CD4-positive, alpha-beta T cell treated with Interleukin-4 for 1 hour (primary cell): ENCODE measurements at places on chromosomes 4 and X.

GRCh38 chr4:997375-998071 lies 4.3 kb upstream of the SLC26A1 start:
- no peak for DNase-seq

- no peak for DNase-seq
These were observed 14.8 kb upstream of the MAEA start for GRCh38 chr4:1274871-1275270.

DNA sequence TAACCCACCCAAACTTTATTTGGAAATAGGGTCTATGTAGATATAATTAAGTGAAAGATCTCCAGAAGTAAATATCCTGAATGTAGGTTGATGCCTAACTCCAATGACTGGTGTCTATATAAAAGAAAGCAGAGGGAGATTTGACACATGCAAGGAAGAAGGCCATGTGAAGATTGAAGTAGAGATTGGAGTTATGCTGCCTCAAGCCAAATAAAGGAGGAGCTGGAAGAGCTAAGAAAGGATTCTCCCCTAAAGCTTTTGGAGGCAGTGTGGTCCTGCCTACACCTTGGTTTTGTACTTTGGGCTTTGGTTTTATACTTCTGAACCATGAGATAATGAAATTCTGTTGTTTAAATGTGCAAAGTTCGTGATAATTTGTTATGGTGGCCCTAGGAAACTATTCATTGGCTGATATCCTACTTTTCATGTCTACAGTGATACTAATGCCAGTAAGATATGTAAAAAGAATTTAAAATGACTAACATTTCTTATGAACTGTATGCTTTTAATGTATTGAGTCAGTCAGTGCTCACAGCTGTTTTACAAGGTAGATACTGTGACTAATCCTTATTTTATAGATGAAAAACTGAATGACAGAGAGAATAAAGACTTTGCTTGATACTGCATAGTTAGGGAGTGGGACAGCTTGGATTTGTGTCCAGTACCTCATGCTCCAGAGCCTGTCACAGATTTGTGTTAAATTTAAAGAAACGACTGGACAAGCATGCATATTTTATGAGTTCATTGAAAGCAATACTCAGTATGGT lies 5.9 kb upstream of the RAB40AL start:
- no peak for DNase-seq

- no peak for DNase-seq
These were observed 7.3 kb downstream of the GRPR start for GRCh38 chrX:16130707-16131106.

DNA sequence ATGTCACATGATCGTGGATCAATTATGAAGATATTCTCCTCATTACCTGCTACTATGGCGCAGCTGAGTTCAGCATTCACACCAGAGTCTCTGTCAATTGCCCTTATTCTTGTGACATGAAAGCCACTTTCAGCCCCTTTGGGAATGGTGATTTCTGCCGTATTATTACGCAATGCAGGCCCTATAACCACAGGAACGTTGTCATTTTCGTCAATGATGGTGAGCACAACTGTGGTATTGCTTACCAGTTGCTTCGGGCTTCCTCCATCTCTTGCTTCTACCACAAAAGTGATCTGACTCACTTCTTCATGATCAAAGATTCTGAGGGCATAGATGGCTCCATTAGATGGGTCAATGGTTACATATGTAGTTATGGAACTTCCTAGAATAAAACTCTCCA lies 2.1 kb downstream of the PCDH18 start:
- no peak for DNase-seq

DNA sequence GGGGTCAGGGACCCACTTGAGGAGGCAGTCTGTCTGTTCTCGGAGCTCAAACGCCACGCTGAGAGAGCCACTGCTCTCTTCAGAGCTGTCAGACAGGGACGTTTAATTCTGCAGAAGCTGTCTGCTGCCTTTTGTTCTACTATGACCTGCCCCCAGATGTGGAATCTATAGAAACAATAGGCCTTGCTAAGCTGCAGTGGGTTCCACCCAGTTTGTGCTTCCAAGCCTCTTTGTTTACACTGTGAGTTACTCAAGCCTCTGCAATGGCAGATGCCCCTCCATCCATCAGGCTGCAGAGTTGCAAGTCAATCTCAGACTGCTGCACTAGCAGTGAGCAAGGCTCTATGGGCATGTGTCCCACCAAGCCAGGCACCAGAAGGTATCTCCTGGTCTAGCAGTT lies 158.1 kb downstream of the DTHD1 start:
- DNase-seq, result no peak

- no peak for DNase-seq
These were observed 146.2 kb downstream of the GATB start for GRCh38 chr4:151614561-151614960.

DNA sequence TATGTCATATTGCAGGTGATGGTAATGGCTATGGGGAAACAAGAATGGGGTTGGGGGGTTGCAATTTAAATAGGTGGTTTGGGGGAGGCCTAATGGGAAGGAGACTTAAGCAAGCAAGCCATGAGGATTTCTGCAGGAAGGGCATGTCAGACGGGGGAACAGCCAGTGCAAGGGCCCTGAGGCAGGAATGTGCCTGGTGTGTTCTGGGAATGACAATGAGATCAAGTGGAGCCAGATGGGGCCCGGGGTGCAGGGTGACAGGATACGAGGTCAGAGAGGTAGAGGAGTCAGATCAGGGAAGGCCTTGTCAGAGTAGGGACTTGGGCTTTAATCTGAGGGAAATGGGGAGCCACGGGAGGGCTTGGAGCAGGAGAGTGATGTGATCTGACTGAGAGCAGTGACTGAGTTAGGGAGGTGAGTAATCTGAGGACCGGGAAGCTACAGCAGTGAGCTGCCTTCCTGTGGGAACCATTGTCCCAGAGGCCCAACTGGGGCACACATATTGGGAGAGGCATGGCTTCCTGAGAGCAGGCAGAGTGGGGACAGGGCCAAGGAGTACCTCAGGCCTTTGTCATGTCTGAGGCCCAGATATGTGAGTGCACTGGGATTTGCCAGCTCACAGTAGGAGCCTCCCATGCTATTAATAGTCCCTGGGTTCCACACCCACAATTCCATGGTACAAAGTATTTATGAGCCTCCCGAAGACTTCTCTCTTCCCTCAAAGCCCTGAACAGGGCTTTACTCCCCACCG lies 139.8 kb downstream of the BCOR start:
- no peak for DNase-seq

GRCh38 chrX:153909980-153910360 lies 5.5 kb downstream of the AVPR2 start:
- no peak for DNase-seq

- DNase-seq, result no peak
These were observed 4.4 kb upstream of the CHM start for GRCh38 chrX:86051741-86052140.

DNA sequence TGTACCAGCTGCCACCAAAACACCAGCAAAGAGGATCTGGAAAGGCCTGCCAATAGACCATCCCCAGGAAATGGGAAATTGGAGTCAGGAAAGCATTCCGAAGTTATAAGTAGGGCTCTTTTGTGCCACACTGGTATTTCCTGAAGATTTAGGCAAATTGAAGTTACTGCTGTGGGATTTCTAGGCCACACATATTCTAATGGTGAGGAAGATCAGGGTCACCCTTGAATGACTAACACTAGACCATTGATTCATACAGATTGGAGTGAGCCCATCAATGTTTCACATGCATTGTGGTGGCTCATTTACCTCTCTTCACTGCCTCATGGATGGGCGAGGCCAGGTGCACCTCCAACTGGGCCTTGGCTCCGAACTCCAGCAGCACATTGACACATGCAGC lies 22.6 kb downstream of the ASB11 start:
- no peak for DNase-seq

GRCh38 chrX:150226223-150226965 lies 136.7 kb upstream of the MAMLD1 start:
- DNase-seq, result no peak

- DNase-seq, result no peak
These were observed 2.8 kb upstream of the IL21 start for GRCh38 chr4:122623637-122624166.

DNA sequence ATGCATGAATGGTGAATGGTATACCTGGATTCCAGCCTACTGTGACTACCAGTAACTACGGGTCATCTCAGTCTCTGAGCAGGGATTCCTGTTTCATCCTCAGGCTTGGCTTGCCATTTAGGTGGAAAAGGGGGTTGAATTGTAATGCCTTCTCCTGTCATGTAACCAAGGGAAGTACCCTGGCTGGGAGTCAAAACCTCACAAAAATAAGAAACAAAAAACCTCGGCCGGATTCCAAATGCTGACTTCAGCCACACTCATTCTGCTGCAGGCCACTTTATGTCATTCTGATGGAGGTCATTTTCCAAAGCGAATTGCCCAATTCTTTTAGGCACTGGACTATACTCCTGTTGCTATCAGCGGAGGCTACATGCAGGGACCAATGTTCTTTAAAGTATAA lies 324.7 kb downstream of the LDB2 start:
- DNase-seq, result no peak

GRCh38 chrX:44667771-44668170 lies 125.1 kb upstream of the FUNDC1 start:
- DNase-seq, result no peak

DNA sequence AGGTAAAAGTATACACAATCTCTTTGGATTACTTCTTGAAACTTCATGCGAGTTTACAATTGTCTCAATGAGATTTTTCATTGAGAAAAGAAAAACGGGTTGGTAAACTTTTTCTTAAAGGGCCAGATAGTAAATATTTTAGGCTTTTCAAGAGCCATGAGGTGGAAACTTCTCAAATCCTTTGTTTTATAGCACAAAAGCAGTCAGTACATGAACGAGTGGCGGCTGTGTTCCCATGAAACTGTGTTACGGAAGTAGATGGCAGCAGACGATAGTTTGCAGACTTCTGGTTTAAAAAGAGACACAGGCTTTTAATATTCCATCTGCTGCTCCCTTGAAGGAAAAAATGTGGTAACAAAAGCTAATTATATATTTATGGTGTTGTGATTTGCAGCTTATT lies 332.0 kb downstream of the TENM3 start:
- DNase-seq, result no peak

DNA sequence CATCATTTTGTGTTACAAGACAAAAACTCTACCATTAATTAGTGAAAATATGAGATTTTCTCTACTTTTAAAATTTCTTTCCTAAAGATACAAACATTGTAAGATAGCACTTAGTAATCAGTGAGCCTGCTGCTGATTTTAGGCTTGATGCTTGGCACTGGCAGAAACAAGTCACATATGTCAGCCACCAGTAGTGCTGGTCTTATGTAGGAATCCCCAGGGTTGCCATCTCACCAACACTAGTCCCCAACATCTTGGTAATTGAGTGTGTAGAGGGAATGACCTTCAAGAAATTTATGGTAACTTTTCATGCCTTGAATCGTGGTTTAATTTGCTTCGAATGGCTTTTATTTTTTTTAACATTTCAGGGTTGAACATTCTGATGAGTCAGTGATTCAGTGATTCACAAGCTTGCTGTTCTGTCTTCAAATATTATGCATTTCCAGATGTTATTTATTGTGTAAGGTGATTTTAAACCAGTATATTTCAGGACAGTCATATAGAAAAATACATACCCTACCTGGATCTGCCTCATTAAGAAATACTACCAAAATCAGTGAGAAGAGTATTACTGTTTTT lies 11.9 kb downstream of the EXOC1 start:
- DNase-seq, result no peak

DNA sequence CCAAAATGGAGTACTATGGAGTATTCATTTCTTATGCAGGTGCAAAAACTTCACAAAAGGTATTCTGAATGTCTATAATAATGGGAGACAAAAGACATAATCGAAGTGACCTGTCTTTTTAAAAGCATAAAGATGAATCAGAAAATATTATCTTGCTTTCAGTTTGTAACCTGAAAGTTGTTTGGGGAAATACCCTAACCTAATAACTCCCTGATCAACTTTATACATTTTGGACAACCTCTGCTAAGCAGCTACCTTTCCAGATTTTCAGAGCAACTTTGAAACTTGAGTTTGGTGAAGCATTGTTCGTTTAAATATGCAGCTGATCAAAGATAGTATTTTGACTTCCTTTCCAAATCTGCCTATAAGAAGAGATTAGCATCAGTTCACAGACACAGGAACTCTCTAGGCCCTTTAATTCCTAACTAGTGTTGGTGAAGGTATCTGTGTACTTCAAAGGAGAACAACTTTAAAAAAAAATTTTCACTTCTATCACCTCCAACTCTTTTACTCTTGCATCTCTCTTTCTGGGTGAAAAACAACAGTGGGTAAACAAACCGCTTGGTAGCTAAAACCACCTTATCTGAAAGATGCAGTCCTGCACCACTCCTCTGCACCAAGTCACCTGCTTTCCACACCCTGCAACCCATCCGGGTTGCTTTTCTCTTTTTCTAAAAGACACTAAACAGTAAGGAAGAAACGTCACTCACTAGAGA lies 26.5 kb downstream of the CD40LG start:
- DNase-seq, result peak; percentile 70

DNA sequence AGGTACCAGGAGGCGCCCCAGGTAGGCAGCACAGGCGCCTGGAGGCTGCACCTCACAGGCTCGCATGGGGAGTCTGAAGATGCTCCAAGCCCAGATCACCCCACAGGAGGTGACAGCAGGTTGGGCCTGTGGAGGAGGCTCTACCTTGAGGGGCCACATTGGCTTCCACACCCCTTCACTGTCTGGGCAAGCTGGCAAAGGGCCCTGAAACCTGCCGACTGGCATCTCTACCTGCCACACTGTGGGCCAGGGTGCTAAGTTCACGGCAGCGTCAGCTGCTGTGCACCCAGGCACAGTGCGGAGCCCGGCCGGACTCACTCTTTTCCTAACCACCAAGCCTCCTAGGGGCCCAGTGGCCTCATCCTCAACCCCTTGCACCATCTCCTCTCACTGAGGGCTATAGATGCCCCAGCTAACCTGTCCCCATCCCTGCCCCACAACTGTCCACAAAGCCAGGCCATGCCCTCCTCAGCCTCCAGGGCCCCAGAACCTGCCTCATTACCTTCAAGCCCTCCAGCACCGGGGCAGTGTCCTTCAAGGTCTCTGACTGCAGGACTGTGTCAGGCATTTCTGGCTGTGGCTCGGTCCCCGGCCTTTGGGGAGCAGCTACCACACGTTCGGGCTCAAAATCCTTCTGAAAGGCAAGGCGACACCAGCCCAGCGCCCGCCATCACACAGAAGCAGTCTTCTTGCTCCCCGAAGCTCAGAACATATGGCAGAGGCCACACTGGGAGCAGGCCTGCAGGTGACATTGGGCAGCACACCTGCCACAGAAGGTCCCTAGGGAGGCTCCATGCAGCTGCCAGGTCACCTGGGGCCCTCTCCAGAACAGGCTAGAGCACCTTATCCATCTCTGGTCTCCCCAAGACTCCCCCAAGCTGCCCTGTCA lies 28.8 kb downstream of the FGFR3 start:
- no peak for DNase-seq

GRCh38 chrX:154594491-154594890 lies 9.6 kb downstream of the CTAG1A start:
- DNase-seq, result no peak
